CD8-positive, alpha-beta memory T cell (primary cell): ENCODE measurements at places on chromosomes 16 and 17.

- no peak for DNase-seq
These were observed 215.9 kb upstream of the GSE1 start for GRCh38 chr16:85396879-85397871.

DNA sequence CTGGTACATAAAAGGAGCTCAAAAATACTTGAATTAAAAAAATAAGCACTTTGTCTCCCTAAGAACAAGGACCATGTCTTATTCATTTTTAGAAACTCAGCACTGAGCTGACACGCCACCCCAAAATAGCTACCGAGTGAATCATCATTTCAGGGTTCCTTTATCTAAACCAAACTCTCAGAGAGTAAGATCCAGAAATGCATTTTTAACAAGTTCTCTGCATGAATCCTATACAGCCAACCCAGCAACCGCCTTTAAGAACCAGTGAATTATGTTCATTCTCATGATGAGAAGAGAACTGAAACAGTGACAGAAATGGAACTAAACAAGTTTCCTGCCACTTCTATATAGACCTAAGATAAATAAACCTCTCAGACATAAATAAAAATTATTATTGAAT is 8.7 kb downstream of the C16orf87 start:
- DNase-seq, result no peak

- no peak for DNase-seq
These were observed 304.1 kb upstream of the C16orf82 start for GRCh38 chr16:26762594-26762993.

- no peak for DNase-seq
These were observed 29.2 kb downstream of the ATPAF2 start for GRCh38 chr17:18009609-18010420.

DNA sequence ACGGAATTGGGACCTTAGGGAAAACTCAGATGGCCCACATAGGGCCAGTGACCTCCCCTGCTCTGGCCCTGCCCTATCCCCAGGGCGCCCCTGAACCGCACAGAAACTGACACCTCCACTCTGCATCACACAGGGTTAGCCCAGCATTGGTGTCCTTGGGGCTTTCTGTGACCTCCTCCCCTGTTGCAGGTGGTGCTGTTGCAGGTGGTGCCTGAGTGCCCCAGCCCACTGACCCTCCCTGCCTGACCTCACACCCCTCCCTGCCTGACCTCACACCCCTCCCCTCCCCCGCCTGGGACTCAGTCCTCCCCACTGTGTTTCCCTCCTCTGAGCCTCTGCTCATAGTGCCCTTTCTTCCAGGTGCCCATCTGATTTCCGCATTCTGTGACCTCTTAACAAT is 21.4 kb downstream of the TNFRSF13B start:
- DNase-seq, result no peak

DNA sequence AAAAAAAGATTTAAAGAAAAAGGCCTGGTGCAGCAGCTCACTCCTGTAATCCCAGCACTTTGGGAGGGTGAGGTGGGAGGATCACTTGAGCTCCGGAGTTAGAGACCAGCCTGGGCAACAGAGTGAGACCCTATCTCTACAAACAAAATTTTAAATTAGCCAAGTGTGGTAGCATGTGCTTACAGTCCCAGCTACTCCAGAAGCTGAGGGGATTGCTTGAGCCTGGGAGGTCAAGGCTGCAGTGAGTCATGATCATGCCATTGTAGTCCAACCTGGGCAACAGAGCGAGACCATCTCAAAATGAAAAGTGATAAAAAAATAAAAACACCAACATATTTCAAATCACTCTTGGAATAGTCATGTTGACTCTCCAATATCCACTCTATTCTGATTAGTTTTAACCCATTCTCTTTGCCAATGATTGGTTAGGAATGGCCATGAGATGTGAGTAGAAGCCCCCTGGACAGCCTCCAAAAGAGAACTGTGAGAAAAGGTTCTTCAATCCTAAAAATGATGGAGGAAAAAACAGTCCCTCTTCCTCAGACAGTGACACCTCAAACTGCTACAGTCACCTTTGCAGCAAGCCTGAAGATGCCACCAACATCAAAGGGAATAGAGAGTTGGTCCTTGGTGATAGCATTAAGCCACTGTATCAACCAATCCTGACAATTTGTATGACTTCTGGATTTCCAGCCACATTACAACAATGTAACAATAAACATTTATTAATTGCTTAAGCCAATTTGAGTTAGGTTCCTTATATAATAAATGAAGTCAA is 2.9 kb upstream of the KANSL1 start:
- DNase-seq, result no peak

GRCh38 chr17:3447625-3448024 is 14.0 kb upstream of the OR1E2 start:
- no peak for DNase-seq

DNA sequence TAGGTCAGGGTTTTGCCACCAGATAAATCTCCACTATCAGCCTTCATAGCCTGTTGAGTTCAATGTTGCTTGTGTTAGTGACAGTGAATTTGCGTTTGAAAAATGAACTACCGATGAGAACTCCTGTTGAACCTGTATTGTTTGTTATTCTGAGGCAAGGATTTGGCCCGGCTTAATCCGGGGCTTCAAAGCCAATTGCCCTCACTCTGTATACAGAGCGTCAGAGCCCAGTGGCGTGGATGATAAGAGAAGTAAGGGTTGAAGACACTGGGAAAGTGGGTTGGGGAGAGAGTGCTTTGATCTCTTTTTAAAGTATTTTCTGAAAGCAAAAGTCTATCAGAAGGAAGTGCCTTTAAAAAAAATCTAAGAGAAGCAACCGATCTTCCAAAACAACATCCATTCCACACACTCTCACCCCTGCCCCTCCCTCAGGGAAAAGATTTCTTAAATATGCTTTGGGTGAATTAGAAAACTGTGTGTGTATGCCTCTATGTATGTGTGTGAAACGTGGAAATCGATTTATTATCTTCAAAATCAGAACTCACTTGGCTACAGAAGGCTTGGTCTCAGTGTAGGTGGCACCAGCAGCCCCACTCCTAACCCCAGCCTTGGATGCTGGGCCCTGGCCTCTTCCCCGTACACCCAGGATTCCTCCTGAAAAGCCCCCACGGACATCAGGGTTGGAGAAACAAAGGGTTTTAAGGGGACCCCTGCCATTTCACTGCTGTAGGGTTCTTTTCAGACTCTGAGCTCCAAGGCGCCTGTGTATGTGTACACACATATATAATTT is 8.8 kb downstream of the TBX4 start:
- no peak for DNase-seq

DNA sequence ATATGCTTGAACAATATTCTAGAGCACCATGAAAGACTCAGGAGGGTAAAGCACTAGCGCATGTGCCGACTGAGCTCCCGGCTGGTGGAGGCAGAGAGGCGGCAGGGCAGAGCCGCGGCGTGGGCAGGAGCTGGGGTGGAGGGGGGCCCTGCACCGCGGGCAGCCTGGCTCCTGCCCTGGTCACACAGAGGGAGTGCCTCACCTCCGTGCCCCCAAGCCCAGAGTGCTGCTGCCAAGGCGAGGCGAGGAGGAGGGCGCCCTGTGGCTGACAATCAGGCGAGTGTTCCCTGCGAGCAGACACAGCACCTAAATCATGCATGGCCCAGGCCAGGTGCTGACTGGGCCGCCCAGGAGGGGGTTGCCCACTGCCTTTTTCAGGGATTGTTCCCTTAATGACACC is 105.8 kb upstream of the TNRC6C start:
- DNase-seq, result no peak

- no peak for DNase-seq
These were observed 76.4 kb downstream of the SOCS1 start for GRCh38 chr16:11179574-11179973.

DNA sequence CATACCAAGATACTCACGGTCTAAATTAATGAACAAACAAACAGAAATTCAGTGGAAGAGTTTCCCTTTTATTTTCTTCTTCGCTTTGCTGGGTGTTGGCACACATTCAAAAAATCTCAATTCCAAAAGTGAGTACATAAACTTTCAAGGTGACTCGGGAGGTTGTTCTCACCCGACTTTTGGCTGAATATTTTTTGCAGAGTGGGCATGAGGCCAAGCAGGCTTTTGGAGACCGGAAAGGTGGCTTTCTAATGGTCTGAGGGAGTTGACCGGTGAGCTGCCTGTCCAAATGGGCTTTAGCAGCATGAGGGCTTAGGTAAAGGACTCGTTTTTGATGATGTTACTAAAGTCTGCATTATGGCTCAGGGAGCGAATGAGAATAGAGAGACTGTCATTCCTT is 318.7 kb downstream of the CPPED1 start:
- DNase-seq, result no peak

GRCh38 chr16:69382421-69382820 is 3.4 kb downstream of the TERF2 start:
- no peak for DNase-seq

GRCh38 chr17:57875290-57876022 is 25.6 kb upstream of the MRPS23 start:
- no peak for DNase-seq

- DNase-seq, result no peak
These were observed 10.5 kb downstream of the PIK3R6 start for GRCh38 chr17:8856869-8857575.

- no peak for DNase-seq
These were observed 16.0 kb downstream of the HOXB4 start for GRCh38 chr17:48561884-48562810.

GRCh38 chr16:1438229-1439057 is 5.9 kb downstream of the CCDC154 start:
- DNase-seq, result no peak

DNA sequence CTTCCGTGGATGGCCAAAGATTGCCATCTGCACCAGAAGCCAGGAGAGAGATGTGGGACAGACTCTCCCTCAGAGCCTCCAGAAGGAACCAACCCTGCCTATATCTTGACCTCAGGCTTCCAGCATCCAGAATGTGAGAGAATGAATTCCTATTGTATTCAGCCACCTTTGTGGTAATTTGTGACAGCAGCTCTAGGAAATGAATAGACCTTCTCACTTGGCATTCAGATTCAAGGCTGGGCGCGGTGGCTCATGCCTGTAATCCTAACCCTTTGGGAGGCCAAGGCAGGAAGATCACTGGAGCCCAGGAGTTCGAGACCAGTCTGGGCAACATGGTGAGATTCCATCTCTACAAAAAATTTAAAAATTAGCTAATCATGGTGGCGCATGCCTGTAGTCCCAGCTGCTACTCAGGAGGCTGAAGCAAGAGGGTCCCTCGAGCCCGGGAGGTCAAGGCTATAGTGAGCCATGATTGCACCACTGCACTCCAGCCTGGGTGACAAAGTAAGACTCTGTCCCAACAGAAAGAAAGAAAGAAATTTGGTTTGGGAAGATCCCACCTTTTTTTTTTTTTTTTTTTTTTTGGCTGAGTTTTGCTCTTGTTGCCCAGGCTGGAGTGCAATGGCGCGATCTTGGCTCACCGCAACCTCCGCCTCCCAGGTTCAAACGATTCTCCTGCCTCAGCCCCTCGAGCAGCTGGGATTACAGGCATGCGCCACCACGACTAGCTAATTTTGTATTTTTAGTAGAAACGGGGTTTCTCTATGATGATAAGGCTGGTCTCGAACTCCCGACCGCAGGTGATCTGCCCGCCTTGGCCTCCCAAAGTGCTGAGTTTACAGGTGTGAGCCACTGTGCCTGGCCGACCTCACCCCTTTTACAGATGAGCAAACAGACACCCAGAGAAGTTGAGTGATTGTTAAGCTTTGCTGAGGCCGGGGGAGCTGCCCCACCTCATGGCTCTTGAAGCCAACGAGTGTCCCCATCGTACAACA is 4.3 kb upstream of the CPSF4L start:
- DNase-seq, result no peak

DNA sequence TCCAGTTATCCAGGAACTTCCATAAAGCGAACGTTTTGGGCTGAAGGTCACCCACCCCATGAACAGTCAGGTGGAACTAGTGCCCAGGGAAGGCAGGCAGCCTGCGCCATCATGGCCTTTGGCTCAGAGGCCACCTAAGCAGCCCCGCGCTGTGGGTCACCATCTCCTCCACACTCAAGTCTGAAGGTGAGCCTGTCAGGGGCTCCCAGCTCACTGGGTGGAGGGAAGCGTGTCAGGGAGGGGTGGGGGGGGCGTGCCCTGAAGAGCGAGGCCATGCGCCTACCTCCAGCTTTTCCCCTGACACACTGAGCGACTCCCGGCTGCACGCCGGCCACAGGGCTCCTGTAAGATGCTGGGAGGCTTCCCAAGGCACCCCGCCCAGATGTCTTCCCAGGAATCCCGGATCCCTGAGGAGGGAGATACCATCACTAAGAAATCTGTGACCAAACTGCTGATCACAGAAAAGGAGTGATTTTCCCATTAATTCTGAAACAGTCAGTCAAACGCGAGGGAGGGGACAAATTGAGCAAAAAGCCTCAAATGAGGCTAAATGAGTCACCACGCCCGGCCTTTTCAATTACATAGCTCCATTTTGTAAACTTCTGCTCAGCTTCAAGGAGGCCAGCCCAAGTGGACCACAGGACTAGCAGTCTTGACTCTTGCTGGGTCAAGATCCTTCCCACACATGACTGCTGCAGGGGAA is 26.5 kb upstream of the SLC25A19 start:
- DNase-seq, result no peak

- DNase-seq, result no peak
These were observed 54.6 kb downstream of the ACTG1 start for GRCh38 chr17:81457917-81458555.

GRCh38 chr17:27945333-27945616 is 52.1 kb upstream of the LYRM9 start:
- no peak for DNase-seq

GRCh38 chr16:67528222-67528869 is at the start of gene RIPOR1:
RIPOR1 (plus strand) TSS chr16:67528829; CDS start chr16:67538447, 9,618 bp downstream.
- DNase-seq, result peak; percentile 44

DNA sequence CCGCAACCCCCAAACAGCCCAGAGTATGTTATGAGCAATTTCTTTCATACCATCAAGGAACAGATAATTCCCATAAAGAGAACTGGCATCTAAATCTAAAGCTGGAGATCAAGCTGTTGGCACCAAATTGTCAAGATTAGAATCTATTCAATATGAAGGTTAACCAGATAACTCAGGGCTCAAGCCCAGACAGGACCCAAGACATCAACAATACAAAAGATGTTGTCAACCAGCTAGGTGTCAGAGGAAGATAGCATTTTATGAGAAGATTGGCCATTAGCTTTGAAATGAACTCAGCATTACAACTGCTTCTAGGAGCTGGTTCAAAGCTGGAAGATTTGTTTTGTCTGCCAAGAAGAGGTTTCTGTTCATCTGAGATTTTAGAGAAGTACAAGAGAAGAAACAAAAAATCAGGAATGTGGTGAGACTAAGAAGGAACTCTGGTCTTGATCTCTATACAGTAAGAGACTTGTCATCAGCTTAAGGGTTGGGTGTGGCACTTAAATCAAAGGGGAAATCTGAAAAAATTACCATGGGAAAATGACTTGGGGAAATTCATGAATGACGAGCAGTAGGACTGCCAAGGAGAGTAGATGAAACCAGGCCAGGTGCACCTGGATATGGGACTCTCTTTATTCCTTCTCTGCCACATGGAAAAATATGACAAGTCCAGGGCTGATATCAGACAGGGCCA is 64.2 kb upstream of the COX10 start:
- no peak for DNase-seq

DNA sequence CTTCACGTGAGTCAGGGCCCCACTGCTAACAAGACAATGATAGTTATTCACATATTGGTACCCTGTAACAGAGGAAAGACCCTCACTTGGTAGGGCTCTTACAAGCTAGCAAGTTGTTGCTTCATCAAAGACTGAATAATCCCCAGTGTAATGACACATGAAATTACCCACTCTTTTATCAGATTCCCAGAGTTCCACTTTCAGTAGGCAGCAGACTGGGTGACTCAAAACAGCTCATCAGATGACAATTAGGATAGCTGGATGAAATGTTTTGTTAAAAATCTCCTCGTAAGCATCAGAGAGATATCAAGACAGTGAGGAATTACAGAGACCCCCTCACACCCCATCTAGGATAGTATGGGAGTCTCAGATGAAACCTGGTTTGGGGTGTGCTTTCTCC is 6.8 kb upstream of the OR1E2 start:
- DNase-seq, result no peak
